ENCODE measurements at places on chromosomes 5 and 9.

DNA sequence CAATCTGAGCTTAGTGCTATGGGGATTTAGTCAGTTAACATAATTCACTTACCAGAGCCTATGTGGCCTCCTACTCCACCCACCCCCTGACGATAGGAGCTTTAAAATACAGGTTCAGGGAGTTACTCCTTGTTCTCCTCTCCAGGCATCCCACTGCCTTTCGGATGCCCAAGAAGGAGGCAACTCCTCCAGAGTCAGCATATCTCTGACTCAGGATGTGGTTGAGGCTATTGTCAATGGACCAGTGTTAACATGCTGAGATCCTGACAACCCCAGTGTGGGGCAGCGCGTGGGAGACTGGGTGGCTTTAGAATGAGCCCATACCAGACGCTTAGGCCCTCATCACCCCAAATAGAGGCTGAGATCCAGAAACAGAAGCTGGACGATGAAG, 27.4 kb downstream of the BICD2 start:
- DNase-seq = no peak

- DNase-seq = no peak
Observed at GRCh38 chr5:342501-343460, 21.3 kb downstream of the AHRR start.

DNA sequence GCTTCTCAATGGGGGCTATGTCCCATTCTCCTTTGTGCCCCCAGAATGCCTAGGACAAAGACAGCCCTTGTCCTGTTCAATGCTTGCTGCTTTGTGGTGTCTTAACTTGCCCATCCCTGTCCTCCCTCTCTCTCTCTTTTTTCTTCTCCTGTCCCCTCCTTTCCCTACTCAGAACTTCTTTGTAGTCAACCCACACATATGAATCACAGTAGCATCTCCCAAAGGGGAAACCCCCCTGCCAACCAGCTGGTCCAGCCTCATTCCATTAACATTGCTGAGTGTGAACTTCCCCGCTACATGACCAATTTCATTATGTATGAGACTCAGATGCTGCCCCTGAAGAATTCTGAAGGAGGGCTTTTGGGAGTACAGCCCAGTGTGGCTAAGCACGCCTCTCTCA, 408.3 kb downstream of the ENC1 start:
- DNase-seq = no peak

- no peak for DNase-seq
Observed at GRCh38 chr9:76766126-76766525, 1.9 kb downstream of the PCA3 start.

DNA sequence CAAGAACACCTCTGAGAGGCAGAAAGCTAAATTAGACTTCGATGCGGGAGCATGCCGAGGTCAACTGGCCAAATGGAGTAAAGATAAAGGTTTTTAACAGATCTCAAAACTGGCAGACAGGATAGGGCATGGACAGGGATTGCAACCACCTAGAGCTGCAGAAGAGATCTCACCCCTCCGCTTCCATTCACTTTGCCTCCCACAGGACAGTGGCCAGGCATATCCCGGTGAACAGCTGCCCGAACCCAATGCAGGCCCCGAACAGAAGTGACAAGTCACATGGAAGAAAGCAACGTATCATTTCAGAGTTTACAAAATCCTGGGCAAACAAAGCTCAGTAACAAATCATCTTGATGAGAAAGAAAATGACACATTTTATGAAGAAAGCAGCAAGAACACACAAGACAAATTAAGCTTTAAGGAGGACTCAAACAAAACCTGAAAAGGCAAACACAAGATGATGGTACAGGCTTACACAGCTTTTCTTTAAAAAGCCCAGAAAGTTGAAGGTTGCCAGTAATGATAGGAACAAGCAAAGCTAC, 18.4 kb downstream of the RNF130 start:
- DNase-seq = no peak

DNA sequence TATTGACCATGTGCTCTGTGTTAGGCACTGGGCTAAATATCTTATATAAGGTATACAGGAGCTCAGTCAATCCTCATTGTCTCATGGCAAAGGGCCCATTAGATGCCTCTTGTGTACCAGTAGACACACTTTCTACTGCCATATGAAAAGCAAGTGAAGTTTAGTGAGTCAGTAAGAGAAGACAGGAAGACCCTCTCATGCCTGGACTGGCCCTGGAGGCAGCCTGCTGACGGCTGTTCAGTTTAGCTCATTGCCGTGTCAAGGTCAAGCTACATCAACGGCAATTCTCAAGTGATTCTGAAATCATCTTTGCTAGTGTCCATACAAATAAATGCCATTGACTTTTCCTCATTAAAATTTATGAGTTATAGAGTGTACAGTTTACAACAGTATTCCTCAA, 237.9 kb downstream of the IRX1 start:
- DNase-seq = no peak

GRCh38 chr5:150144879-150145278, 10.8 kb downstream of the PDGFRB start:
- DNase-seq = no peak

DNA sequence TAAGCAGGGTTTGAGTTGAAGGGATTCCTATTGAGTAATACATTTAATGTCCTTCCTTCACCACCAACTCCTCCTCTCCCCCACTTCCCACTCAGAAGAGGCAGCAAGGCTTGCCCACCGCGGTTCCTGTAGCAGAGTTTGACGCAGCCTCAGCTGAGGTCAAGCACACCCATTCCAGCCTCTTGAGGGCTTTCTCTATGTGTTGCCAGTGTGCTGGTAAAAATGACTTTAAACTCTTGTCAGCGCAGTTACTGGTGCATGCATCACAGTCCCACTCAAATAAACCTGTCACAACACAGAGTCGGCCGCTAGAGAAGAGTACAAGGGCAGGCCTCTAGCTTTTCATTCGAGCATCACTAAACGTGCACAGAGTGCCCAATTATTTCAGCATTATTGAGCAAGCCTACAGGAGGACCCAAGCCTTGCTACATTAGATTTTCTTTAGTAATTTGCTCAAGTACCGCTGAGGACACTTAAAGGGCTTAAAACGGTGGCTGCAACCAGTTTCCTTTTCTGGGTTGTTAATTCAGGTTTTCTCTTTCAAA, 79.6 kb downstream of the TLE4 start:
- peak; percentile 12 for DNase-seq

- DNase-seq = no peak
Observed at GRCh38 chr5:53994148-53994547, 316.2 kb downstream of the ARL15 start.

GRCh38 chr9:96436063-96436455, 13.9 kb upstream of the HABP4 start:
- no peak for DNase-seq

DNA sequence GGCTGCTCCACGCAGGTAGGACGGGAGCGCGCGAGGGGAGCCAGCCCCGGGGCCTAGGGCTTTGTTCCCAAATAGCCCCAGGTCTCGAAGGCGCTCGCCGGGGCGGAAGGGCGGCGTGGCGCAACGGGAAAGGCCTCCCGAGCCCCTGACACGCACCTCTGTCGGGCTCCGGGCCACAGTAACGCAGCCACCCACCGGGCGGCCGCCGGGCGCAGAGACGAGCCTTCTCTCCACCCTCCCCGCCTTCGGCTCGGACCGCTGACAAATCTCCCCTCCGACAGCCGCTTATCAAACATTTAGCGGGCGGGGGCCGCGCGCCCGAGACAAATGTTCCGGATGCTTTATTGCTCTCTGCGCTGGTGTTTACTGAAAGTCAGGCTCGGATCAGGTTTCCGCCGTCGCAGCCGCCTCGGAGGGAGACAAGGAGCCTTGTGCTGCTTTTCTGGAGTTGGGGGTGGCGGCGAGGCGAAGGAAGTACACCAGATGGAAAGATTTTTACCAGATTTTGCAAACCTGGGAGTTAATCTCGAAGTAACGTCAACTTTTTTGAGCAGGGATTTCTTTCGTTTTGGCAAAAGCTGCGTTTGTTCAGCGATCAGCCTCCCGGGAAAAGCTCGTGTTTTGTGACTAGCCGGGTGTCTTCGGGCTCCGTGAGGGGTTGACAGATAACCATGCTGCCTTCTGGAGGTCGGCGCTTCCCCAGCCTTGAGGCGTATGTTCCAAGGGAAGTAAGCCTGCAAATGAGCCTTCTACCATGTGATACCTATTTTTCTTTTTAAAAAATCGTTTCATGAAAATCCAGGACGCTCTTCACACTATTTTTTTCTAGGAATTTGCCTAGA, 950 bp downstream of the RGMB start:
- DNase-seq = peak; percentile 27

- DNase-seq = no peak
Observed at GRCh38 chr9:108142504-108143201, 653.1 kb upstream of the KLF4 start.

GRCh38 chr9:135169709-135170226, 82.3 kb downstream of the OLFM1 start:
- no peak for DNase-seq

DNA sequence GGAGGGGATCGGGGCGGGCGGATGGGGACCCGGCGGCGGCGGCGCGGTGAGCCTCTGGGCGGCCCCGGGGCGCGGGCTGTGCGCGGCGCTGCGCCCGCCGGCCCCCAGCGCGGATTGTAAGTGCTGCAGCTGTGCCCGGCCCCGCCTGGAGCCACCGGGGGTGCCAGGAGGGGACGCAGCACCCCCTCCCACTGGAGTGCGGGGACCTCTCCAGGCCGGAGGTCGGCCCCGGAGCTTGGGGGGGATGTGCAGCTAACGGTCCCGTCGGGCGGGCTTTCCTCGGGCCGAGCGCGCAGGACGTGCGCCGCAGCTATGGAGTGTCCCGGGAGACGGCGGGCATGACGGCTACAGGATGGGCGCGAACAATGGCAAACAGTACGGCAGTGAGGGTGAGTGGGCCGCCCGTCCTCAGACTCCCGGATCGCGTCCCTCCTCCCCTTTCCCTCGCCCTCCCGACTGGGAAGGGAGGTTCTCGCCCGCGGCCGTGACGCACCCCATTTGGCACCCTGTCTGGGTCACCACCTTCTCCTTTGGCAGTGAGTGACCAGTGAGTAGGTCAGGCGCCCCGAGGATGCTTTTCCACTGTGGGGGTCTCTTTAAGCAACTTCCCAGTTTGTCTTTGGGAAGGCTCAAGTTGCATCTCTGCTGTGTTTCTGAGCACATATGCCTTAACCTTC, 483 bp downstream of the FBXL7 start:
- DNase-seq = no peak

GRCh38 chr5:126389179-126389578, 34.0 kb upstream of the GRAMD2B start:
- no peak for DNase-seq

DNA sequence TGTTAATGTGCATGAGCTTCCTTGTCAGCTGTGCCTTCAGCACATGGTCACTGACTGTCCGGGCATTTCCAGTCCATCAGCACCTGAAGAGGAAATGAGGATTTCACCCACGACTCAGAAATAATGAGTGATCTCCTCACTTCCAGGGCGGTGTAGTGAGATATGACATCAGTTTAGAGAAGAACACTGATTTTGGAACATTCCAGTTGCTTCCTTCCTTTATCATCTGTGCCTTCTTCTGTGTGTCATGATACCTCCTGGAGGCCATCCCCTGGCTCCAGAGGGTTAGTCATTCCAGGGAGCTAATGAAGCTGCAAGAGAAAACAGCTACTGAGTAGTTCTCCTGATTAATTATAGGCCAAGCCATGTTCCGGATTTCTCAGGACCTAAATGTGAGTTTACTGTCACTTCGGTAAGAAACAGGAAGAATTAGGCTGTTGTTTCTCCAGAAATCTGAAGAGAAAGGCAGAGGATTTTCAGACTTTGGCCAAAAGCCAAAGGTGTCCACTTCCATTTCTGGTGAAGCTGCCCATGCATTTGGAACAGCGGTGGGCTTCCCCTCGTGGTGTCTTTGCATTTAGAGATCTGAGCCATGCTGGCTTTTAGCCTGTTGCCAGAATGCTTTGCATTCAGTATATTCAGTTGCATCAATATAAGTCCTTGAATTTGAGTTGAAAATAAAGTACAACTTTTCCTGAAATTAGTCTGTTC, 161.3 kb upstream of the OTULINL start:
- DNase-seq = no peak

DNA sequence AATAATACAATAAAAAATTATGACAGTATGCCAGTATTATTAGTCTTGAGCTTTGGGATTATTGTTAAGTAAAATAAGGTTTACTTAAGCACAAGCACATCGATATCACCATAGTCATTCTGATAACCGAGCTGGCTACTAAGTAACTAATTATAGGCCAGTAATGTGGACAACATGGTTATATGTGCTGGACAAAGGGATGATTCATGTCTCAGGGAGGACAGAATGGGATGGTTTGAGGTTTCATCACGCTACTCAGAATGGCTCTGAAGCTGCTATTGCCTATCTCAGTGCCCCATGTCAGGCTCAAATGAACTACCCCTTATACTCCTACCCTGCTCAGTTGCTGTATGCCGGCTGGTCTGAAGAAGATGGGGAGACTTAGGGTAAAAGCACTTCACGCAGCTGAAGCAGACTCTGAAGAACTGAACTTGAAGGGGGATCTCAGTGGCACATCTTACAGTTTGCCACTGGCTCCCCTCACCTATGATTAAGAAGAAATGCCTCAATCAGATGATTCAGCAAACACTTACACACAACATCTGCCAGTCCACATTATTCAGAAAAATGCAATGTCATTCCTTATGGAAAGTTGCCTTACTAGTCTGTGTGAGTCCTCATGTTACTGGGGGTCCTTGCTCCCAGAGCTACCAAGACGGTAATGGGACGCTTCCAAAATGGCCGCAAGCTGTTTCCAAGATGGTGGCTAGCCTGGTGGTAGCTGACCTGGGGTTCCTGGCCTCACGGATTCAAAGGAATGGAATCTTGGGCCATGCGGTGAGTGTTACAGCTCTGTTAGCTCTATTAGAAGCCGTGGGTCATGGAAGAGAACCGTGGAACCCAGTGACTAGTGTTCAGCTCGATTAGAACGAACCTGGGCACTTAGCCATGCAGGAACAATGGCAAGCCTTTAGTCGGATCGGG, 1098.6 kb downstream of the TAF11L14 start:
- DNase-seq = no peak

DNA sequence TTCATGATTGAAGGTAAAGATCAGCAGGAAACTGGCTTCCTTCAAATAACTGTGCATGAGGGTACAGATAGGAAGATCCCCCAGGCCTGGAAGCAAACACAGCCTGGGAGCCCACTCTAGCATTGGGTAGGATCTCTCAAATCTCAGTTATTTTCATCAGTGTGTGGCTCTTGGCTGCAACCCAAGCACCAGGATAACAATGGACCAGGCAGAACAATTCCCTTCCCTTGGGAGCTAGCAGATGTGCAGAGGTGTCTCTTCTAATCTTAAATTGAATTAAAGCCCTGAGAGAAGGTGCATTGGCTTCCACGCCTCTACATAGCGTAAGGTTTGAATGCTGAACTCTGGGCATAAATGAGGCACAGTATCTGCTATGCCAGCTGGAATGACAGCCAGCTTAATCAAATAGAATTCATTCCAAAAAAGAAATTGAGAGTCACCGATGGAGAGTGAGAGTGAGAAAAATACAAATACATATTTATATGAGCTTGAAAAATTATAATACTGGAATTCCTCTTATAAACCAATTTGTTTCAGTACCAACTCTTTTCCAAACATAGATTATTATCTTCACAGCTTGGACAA, 957.3 kb downstream of the CDH12 start:
- DNase-seq = no peak
